ENCODE measurements at places on chromosomes 16 and 17.
A peak's percentile ranks its signal among the peaks of the same experiment; 100 is the strongest.

DNA sequence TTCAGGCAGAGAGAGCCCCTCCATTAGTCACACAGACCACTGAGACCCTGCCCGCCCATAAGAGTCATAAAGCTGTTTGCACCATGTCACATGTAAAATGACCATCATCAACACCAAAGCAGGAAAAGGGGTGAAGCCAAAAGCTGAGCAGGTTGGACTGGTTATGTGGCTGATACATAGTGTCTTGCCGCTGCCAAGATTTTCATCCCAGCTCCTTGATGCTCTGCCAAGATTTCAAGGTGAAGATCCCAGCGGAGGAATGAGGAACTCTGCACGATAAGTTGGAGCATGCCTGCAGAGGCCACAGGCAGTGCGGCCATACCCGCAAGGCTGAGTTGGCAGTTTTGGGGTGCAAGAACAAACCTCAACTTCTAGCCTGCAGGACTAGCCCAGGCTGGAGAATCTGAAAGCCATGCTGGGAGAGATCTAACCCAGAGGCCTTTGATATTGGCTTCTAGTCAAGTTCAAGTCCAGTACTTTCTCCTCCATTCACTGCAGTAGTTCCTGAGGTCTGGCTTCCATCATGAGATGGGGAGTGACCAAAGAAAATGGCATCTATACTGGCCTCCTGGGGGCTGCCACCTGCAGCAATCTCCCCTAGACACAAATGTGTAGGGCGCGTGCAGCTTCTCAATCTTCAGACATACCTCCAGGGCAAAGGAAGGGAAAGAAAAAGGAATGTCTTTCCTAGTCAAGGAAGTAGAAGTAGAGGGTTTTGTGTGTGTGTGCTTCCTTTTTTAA is 79.7 kb upstream of the NOL11 start:
- DNase-seq: no peak

GRCh38 chr17:53818929-53819328 is 3.8 kb upstream of the KIF2B start:
- no peak for DNase-seq

GRCh38 chr17:44906010-44906646 is 6.9 kb upstream of the EFTUD2 start:
- no peak for DNase-seq

DNA sequence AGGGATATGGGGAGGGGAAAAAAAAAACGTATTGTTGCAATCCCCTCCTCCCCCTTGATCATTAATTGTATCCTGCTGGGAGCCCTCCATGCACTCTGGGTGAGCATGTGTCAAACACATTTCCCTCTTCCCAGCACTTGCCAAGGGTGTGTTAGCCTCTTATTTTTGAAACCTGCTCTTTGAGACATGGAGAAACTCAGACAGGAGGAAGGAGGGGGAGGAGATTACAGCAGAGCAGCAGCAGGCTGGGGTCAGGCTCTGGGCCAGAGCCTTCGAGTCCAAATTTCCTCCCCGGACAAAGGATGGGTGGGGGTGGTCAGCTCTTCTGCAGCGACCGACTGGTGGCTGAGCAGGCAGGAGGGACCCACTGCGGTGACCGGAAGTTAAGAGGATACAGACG is 64.7 kb downstream of the SOX9 start:
- DNase-seq: no peak

- no peak for DNase-seq
Observed at GRCh38 chr16:17744921-17745572, 274.3 kb upstream of the XYLT1 start.

GRCh38 chr17:43817826-43818225 is 15.1 kb downstream of the MPP3 start:
- no peak for DNase-seq

- DNase-seq: no peak
Observed at GRCh38 chr17:20965492-20965891, 77.3 kb downstream of the USP22 start.

- no peak for DNase-seq
Observed at GRCh38 chr17:72696156-72696555, 396.3 kb downstream of the SLC39A11 start.

DNA sequence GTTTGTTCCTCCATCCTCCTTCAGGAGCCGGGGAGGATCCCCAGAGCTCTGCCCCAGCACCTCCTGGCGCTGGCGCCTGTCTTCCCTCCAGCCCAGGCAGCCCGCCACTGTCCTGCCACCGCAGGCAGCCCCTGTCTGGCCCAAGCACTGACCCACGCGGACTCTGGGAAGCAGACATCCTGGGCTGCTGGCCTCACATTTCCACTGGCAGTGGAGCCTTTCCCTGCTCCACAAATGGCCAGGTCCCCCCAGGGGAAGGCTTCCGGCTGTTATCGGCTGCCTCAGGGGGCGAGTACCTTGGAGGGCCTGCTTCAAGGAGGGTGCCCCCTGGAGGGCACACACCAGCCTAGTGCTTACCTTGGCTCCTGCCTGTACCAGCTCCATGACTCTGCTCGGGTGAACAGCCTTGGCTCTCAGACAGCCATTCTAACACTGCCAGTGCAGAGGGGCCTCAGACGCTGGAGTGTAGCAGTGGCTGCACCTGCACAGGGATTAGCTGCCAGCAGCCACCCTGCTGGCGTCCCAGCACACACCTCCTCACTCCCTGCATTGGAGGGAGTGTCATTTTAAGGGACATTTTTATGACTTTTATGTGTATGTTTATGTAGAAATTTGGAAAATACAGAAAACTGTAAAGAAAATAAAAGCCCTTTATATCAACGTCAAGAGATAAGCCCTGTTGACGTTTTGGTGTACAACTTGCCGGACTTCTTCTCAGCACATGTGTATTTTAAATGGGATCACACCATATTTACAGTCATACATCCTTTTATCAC is 21.0 kb downstream of the ACE start:
- DNase-seq: no peak

- no peak for DNase-seq
Observed at GRCh38 chr16:85687651-85688471, 893 bp downstream of the GINS2 start.

GRCh38 chr16:1054660-1055556 is 17.6 kb upstream of the SSTR5 start:
- no peak for DNase-seq

DNA sequence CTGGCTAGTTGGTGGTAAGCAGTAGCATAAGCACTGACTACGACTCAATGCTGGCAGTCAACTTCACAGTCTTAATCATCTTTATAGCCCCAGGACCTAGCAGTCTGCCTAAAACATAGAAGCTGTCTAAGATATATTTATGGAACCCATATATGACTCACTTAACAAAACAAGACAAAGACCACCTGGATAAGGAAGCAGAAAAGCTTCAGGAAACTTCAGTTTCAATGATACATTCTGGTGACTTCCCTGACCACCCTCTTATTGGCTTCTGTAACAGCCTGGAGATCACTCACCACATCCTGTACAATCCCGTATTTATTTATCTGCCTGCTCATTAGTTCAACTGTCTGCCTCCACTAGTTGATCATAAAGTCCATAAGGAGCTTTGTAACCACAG is 95.5 kb downstream of the PMP22 start:
- no peak for DNase-seq

GRCh38 chr16:78306361-78306760 is 206.9 kb downstream of the WWOX start:
- DNase-seq: no peak

DNA sequence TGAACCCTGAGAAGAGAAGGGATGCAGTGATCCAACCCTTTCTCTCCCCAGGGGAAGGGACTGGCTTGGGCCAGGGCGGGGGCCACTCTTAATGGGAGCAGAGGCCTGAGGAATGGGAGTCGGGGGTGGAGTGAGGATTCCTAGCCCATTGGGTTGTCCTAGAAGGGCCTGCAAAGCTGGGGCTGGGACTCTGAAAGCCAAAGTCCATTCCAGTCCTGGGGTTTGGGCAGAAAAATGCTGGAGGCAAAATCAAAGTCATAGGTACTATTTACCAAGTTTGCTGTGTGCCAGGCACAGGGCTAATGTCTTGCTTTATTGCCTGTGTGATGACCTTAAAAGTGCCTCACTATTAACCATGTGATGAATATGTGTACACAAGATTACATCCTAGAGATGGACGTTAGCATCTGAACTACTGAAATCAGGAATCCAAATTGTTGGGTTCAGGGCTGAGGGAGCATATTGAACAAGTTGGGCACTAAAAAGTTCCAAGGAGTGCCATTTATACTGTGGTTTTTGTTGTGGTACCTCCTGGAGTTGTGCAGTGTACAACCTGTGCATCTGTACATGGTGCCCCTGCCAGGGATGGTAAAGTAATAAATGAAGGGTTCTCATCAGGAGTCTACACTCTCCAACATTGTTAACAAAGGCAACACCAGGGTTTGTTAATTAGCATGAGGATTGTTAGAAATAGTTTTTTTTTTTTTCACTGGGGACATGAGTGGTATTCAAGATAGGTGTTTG is 84.4 kb upstream of the NKD1 start:
- no peak for DNase-seq

- no peak for DNase-seq
Observed at GRCh38 chr16:68235108-68235886, 630 bp downstream of the ESRP2 start.

DNA sequence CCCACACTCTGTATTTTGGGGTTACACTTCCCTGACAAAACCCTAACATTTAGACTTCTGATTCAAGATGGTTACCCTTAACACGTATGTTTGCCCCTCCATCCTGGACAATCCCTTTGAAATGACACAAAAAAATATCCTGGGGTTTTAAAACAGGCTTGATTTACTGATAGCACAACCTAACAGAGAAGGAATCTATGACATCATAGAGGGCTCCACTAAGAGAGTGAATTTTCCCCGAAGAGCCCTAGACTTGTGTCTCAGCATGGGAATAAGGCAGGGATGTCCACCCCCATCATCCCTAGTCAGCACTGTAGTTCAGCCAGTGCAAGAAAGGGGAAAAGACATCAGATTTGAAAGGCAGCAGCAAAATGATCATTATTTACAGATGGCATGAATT is 15.8 kb upstream of the SRCIN1 start:
- no peak for DNase-seq

- DNase-seq: no peak
Observed at GRCh38 chr16:1066584-1067172, 5.9 kb upstream of the SSTR5 start.

- no peak for DNase-seq
Observed at GRCh38 chr17:3271072-3271848, 26.9 kb downstream of the OR3A1 start.

DNA sequence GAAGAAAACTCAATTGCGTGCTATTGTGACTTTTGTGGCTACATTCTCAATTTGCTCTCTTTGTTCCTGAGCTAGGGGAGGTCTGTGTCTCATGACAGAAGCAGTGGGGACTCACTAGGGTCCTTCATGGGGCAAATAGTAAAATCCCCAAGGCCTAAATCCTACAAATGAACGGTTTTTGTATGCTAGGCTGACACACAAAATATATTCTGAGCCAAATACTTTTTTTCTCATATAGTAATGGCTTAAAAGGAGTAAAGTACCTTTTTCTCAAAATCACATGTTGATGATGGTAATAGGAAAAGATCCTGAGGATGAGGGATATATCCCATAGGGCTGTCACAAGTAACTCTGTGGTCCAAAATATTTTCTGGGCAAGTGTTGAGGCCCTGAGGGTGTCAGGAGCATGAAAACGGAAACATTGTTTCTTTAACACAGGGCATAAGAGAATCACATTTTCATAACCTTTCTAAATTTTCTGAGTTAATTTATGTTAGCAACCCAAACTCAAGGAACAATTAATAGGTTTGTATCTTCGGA is 77.5 kb upstream of the CNTNAP4 start:
- DNase-seq: no peak

DNA sequence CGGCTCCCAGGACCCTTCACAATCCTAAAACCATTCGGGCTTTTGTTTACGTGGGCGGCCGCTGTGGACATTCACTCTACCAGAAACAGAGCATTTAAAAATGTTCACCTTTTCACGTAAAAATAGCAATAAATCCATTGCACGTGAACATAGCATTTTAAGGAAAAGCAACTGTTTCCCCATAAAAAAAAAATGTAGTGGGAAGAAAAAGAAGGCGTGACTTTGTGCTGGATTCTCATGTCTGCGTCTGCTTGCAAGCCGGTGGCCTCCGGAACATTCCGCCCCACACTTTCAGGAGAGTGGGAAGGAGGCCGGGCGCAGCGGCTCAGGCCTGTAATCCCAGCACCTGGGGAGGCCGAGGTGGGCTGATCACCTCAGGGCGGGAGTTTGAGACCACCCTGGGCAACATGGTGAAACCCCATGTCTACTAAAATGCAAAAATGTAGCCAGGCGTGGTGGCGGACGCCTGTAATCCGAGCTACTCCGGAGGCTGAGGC is 13.4 kb upstream of the GNG13 start:
- DNase-seq: no peak

- no peak for DNase-seq
Observed at GRCh38 chr16:27289669-27290068, 21.1 kb upstream of the NSMCE1 start.

DNA sequence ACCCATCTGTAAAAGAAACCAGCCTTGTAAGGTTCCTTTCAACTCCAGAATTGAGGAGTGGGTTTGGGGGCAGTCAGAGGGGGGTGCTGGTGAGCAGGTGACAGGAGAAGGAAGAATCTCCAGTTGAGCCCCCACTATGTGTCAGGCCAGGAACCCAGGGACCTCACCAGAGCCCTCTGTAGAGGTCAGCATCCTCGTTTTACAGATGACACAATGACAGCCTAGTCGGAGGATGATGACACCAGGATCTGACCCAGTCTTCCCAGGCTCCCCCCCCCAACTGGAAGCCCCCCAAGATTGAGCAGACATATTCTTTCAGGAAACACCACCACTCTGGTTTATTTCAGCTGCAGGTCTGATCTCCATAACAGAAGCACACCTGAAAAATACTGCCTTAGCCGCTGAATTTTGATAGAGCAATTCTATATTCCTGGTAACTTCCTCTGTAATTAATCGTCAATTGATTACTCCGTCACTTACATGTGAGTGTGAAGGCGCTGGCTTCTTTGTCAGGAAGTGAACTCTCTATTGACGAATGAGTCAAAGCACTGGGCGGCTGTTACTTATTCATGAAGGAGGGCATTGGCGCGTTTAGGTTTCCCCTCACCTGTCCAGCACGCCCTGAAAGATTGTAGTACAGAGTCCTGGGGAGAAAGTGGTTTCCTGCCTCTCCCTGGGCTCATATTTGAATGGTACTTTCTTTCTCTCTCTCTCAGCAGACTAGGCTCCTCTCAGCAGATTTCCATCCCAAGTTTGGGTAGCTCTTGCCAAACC is 21.2 kb downstream of the SOCS3 start:
- DNase-seq: no peak

DNA sequence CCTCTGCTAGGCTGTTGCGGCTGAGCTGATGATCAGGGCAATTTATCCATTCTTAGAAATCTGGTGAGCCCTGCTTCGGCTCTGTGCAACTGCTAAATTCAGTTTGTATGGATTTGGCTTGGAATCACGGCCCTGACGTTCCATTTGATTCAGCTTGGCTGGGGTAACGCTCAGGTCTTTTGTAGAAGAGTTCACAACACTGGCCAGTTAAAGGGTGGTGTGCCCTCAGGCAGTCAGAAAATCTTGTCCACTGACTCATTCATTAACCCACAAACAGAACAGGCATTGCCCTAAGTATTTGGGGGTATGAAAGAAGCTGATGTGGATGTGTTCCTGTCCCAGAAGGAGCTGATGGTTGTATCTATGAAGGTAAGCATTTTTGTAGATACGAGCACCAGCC is 53.9 kb downstream of the GNAO1 start:
- no peak for DNase-seq

- DNase-seq: no peak
Observed at GRCh38 chr16:52446080-52446479, 100.9 kb downstream of the TOX3 start.

- DNase-seq: peak; percentile 35
Observed at GRCh38 chr16:88941913-88942909, 34.8 kb downstream of the CBFA2T3 start.

Data from T follicular helper cell (primary cell).